GDM1 (cell line): ENCODE measurements at places on chromosomes 2 and 18.

GRCh38 chr2:112601754-112602153 is 17.3 kb downstream of the CHCHD5 start:
- DNase-seq: no peak

DNA sequence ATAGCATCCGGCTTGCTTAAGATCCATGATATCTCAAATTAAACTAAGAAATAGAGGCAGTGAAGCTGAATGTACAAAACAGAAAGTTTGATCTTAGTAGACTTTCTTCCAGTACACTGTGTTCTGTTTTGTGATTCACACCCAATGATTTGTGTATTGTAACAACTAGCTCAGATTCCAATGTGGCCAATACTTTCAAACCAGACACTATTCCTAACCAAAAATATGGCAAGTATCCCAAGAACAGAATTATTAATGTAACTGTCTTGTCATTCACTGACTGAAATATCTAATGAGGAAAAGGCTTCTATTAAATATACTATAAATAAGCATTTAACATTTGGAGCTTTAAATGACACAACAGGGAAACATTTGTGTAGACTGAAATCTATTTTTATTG is 299.1 kb downstream of the NRXN1 start:
- no peak for DNase-seq

DNA sequence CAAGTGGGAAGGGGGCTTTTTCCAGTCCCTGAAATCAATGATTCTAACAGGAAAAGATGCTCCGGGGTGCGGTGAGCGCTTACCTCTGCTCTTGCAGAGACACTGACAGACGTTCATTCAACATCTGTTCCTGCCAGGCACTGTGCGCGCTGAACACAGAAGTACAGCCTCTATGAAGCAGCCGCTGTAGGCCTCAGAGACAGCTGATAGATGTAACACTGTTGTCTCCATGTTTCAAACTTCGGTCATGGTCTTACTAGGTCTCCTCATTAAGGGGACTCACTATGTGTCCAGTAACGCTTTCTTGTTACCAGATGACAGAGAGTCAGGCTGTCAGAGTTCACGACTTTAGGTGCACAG is 649 bp upstream of the CLIP4 start:
- DNase-seq: no peak

- no peak for DNase-seq
Observed at GRCh38 chr2:136116813-136117390, 1.0 kb downstream of the CXCR4 start.

DNA sequence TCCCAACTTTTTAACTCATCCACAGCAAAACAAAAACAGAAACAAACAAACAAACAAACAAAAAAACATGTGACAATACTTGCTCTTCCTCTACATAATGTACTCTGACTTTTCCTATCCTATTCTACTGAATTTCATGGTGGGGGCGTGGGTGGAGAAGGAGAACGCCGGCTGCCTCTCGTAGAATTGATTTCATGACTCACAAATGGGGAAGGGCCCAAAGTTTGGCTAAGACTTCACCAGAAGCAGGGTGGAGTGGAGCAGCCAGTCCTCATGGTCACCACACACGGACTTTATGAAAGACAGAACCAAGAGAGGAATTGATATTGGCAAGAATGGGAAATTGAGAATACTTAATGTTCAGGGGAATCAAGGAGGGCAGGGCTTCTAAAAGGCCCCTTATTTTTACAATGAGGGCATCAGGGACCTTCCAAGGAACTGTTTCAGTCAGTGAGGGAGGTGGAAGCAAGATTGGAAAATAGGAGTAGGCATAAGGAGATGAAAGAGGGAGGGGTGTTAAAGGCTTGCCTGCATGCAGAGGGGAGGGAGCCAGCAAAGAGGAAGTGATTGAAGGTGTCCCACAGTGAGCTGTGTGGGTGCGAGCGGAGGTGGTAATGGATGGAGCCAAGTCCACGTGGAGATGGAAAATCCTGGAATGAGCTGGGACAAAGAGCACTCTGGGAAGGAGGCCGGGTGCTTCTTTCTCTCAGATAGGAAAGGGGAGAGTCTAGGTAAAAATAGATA is 27.9 kb downstream of the MARCHF4 start:
- no peak for DNase-seq

GRCh38 chr18:58674863-58675472 is 3.7 kb downstream of the MALT1 start:
- no peak for DNase-seq

GRCh38 chr18:26550998-26551694 is 2.8 kb upstream of the KCTD1 start:
- DNase-seq: no peak

DNA sequence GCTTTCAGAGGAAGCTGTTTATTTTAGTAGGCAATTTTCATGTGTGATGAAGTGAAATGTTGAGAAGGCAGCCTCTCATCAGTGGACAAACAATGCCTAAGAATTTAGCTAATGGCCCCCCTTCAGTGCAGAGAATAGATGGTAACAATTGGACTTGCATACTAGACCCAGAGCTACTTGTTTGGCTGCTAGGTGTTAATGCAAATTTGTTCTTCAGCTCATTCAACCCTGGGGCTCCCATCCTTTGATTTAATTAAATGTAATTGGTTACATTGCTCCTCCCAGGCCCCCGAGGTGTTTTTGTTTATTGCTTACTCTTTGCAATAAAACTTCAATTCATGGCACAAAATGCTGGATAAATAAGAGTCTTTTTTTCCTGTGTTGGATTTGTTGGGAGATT is 68.6 kb downstream of the CAMKMT start:
- DNase-seq: no peak

DNA sequence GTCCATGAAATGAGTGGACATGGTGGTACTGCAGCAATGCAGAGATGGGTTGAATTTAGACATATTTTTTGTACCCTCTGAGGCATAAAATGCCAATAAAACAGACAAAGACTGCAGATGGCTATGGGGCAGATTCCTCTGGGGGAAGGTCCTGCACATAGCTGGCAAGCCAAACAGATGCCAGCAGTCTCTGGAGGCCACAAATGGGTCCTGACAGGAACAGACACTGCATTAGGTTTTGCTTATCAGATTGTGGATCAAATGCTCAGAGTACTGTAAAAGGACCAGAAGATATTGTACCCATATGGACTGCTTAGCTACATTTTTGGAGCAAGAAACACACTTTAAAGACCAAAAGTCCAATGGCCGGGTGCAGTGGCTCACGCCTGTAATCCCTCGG is 40.9 kb upstream of the ORC2 start:
- DNase-seq: no peak

DNA sequence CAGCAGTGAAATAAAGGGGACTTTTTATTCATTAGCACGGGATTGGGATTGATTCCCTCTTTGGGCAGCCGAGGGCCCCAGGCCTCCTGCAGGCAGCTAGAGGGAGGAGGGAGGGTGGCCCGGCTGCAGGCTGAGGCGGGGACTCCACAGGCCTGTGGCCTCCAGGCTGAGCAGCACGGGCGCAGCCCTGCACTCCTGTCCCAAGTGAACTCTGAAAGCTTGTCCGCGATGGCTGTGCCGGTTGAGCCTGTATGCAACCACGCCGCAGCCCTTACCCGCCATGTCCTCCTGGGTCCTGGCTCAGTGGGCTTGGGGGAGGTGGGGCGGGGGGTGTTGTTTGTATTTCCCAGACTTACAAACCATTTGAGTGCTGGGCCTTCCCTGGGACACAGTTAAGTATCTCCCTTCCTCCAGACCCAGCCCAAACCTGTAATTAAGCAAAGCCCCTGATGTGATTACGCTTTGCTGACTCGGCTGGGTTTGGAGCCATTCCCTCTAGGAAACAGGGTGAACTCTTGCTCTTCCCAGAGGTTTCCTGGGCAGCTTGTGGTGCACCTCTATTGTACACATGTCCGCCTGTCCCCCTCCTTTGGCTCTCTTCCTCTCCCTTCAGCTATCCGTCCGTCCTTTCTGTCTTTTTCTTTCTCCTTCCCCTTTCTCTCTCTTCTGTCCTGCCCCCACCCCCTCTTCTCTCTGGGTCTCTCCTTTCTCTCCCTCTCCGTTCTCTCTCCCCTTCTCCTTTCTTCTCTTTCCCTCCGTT is 5.3 kb downstream of the GLI2 start:
- DNase-seq: no peak

DNA sequence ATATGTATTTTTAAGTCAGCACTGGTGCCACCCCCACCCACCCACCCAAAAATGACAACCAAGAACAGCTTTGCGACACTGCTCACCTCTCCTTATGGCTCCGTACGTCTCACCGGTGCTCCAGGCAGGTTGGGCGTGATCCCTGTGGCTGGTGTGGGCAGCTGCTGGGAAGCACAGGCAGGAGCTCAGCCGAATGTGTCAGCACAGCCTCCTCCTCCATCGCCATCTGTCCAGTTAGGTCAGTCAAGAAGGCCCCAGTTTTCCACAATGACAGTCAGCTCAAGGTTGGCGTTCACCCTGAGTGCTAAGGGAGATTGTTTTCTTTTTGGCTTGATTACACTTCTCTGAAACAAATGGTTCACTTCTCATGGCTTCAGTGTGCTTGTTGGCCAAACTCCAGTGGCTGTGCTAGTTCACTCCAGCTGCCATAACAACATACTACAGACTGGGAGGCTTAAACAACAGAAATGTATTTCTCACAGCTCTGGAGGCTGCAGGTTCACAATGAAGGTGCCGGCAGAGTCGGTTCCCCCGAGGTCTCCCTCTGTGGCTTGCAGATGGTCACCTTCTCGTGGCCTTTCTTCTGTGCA is 30.2 kb downstream of the AMER3 start:
- no peak for DNase-seq

- DNase-seq: no peak
Observed at GRCh38 chr2:11499081-11499743, 33.3 kb upstream of the E2F6 start.

- no peak for DNase-seq
Observed at GRCh38 chr18:59610546-59611140, 86.6 kb downstream of the CCBE1 start.

GRCh38 chr2:133400411-133400810 is 167.9 kb downstream of the NCKAP5 start:
- DNase-seq: no peak

- no peak for DNase-seq
Observed at GRCh38 chr2:169348321-169349024, 13.9 kb downstream of the LRP2 start.

DNA sequence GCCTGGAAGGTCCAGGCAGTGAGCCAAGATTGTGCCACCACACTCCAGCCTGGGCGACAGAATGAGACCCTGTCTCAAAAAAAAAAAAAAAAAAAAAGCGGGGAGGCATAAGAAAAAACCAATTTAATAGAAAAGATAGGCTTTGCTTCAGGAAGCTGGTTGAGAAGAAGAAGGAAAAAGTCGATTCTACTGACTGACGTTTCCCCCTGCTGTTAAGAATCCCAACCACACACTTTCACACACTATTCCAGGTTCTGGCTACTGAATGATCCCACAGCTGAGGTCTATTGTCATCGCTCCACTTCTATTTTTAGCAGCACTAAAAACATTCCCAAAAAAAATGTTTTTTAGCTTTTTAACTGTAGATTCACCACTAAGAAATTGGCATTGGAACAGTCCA is 6.7 kb upstream of the CHCHD5 start:
- no peak for DNase-seq

- DNase-seq: no peak
Observed at GRCh38 chr2:60532421-60532820, 21.0 kb downstream of the BCL11A start.

- no peak for DNase-seq
Observed at GRCh38 chr2:133676392-133677130, 108.3 kb upstream of the NCKAP5 start.

GRCh38 chr2:86446060-86446459 is 4.9 kb downstream of the KDM3A start:
- DNase-seq: no peak

DNA sequence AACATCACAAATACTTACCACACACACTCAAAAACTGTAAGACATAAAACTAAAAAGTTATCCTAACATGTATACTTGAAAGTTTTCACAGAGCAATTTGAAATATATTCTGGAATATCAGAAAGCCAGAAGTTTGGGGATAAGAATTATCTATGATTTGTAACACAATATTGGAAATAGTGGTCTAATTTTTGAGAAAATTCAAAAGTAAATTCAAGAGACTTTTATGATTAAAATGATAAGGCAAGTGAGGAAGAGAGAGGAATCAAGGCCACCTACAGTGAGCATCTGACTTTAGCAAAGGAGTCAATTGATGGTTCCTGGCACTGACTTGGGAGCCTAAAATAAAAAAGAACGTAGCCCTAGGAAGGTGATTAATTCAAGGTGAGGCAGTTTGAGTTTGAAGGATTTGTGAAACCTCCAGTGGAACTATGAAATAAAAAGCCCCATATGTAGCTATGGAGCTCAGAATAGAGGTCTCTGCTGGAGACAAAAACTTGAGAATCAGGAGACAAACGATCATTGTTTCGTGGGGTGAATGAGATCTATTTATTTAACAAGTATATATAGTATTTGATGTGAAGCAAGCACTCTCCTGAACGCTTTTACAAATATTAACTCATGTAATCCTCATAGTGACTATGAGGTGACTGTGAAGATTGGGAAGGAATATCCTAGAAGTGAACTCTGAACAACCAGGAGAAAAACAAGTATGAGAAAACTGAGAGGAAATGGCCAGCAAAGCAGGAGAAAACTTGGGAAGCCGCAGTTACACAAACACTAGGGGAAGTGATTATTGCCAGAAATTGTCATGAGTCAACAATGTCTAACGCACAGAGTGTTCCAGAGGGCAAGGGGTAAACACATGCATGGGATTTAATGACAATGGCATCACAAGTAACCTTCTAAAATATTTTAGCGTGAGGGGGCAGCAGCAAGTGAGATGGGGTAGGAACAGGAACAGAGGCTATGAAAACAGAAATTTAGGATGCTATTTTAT is 12.8 kb downstream of the TFPI start:
- DNase-seq: no peak

GRCh38 chr2:217382794-217383193 is 522.9 kb upstream of the TNP1 start:
- no peak for DNase-seq
